ENCODE measurements at places on chromosomes 1 and 21.

DNA sequence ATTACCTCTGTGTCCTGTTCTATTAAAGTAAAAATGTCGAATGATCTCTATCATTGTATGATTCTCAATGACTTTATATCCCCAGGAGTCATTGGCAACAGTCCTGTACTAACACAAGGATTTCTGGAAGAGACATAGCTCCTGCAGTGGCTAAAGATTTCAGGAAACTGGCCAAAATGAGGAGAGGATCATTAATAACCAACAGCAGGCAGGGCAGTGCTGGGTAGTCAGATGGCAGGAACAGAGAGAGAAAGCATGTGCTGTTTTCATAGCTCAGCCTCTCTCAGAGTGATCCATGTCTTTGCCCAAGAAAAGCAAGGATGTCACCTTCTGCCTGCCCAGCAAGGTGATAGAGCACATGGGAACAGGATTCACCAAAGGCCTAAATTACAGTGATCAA is 604.7 kb upstream of the PLXNA2 start:
- no peak for DNase-seq

DNA sequence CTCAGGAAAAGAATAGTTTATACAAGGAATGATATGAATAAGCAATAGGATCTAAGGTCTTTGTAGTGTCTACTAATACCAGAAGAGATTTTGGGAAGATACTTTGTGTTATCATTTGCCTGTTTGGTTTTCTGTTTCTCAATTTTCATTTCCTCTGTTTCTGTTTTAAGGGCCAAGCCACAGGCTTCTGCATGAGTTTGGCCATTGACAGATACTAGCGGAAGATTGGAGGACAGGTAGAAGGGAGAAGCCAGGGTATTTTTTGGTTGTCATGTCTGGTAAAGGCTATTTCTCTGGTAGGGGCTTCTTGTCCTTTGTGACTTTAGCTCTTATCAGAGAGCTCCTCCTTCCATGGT is 51.4 kb downstream of the HS2ST1 start:
- no peak for DNase-seq

- peak; percentile 69 for DNase-seq
These were observed 133.4 kb downstream of the SYT2 start for GRCh38 chr1:202576816-202577215.

DNA sequence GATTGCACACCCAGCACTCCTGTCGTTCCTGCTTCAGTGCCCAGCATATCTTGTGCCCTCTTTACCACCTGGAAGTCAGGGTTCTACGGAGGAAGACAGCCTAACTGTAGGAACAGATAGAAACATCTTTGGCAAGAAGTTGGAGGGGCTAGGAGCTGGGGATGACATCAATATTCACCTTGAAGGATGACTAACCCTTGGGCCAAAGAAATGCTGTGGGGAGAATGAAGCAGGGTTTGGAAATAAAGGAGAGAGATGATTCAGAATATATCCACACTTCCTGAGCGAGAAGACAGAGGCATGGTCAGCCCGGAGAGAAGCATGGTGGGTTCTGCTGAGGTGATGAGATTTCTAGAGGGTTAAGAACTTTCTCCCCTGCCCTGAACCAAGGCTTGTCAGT is 4.6 kb upstream of the NKAIN1 start:
- DNase-seq: no peak

DNA sequence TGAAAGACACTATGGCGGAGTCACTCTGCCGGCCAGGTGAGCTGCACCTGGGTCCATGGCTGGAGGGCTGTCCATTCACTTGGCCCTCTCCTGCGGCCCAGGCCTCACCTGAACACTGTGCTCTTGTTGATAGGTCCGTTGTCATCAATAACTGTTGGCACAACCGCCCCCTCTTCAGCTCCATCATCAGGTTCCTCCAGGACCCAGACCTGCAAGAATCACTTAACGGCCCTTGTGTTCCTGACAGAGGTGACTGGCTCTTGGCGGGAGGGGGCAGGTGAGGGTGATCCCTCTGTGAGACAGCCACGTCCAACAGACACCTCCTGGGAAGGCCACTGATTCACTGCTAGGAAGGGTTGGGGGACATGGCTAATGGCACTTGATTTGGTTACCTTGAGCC is 54.9 kb downstream of the INAVA start:
- DNase-seq: no peak
